ENCODE measurements at places on chromosomes 2 and 18.

DNA sequence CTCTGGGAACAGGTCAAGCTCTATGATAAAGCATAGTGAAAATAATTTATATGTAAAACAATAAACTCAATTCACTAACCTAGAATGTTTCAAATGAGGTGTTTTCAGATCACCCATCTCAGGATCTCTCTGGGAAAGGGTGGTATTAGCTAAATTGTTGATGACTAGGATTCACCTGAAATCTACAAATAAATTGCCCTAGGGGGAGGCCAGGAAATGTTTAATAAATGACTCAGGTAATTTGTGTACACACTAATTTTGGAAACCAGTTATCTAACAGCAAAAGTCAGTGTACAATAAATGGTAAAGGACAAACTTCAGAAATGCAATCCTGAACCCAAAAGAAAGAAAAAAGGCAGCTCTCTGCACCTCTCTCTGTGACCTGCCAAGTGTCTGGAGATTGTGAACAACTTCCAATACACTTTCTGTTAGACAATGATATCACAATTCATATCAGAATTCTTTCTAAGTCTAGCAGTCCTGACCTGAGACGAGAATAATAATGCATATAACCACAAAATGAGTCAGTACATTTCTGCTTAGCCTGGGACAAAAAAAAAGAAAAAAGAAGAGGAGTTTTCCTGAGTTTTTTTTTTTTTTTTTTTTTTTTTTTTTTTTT is 760.0 kb downstream of the EPHA4 start:
- no peak for DNase-seq

DNA sequence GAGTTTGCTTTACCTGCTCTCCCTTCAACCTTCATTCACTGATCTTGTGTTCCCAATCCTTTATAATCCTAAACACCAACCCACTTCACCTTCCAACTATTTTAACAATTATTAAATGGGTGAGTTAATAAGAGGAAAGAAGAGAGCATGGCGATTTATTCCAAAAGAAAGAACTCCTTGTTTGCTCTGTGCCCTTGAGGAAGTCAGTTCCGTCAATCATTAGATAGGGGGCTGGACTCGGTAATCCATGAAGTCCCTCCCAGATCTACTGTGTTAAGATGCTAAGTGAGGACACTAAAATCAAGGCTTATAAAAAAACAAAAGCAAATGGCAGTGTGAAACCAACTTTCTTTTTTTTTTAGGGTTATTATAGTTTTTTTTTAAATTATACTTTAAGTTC is 589.9 kb downstream of the XIRP2 start:
- DNase-seq = no peak

DNA sequence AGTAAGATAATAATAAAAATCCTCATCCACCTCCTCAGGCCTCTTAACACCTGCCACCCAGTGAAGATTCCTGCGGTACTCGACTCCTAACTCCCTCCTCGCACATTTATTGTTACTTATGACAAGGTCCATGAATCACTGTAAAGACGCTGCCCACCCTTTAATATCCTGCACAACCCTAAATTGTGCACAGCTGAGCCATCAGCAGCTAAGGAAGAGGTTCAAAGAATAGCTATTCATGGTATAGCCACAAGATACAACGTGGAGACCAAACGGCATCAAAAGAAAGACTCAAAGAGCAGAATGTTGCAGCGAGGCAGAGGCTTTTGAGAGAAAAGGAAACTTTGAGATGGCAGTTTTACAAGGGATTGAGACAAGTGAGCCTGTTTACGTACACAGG is 266.3 kb downstream of the SATB2 start:
- no peak for DNase-seq

GRCh38 chr2:162007447-162008040 is 66.5 kb downstream of the DPP4 start:
- DNase-seq = no peak

DNA sequence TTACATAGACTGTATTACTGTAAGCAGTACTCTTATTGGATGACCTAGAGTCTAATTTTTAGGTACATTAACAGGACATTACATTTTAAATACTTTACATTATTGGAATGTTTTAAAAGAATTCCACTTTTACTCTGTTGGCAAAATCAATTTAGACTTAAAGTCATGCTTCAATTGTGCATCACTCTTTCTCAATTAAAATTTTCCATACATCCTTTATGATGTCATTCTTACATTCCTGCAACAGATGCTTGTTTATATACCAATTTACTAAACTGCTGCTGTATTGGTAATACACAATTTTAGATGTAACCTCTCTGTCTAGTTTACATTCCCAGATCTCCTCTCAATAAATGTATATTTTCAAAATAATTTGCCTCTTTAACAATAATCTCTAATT is 440.1 kb downstream of the ZEB2 start:
- no peak for DNase-seq

DNA sequence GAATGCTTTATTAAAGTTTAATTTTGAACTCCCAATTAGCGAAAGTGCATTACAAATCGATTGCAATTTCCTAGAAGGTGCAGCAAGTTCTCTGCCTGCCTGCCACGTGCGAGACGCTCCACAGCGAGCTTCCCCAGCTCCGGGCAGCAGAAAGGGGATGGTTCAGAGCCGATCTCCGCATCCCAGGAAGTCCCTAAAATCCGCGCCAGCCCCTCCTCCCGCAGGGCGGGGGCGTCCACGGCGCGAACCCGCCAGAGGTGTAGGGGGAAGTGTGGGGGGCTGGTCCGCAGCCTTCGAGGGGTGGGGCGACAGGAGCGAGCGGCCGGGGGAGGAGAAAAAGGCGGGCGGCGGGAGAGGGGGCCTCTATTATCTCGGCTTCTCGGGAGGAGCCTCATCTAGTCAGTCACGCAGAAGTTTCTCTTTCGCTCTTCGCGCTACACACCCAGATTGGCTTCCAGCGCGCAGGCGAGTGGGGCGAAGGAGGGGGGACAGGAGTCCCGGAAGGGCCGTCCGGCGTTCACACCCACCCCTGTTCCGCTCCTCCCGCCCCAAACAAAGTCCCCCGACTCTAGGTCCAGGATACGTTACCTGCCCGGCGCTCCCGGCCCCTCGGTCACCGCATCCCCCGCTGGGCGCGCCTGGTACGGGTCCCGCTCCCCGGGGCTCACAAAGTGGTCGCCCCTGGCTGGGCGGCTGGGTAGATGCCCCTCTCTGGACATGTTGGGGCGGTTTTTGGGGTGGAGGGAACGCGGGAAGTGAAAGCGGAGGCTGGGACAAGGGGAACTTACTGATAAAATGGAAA is 9.1 kb upstream of the NR4A2 start:
- DNase-seq = peak; percentile 80

GRCh38 chr2:181859123-181859522 is 32.4 kb upstream of the ITPRID2 start:
- DNase-seq = no peak

- no peak for DNase-seq
Observed at GRCh38 chr2:163370169-163370886, 365.5 kb downstream of the FIGN start.

DNA sequence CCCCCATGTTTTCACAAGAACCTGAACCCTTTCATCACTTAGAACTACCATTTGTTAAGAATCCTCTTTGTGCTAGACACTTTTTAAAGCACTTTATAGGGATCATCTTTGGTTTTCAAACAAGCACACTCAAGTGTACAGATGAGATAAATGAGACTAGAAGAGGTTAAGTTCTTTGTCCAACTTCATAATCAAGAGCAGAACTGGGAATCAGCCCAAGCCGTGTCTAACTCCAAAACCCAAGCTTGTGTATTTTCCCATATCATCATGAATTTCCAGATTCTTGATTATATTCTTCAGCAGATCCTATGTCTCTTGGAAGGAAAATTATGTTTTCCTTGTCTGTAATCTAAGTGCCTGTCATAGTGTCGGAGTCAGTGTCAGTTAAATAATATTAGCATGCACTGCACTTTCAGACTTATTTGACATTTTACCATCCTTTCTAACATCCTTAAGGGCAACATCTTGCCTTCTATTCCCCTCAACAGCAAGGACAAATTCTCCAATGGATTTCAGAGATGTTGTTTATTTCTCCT is 123.0 kb upstream of the SETBP1 start:
- DNase-seq = no peak

- DNase-seq = peak; percentile 88
Observed at GRCh38 chr2:73828818-73829570, at the start of gene STAMBP. STAMBP (plus strand) TSS chr2:73828961; CDS start chr2:73830857, 1,896 bp downstream.

- no peak for DNase-seq
Observed at GRCh38 chr18:62771494-62772270, 56.3 kb downstream of the PHLPP1 start.

- DNase-seq = no peak
Observed at GRCh38 chr2:60070736-60071489, 482.5 kb downstream of the BCL11A start.

DNA sequence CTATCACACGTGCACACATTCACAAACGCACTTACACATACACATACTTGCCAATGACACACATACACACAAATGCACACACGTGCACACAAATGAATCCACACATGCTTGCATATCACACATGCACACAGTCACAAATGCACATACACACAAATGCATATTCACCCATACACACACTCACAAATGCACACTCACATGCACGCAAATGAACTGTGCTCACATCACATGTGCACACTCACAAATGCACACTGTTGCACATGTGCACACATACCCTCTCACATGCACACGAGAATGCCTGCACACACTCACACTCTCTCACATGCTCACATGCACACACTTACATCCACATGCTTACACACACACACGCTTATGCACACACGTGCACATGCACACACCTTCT is 368.1 kb downstream of the EIPR1 start:
- DNase-seq = no peak

DNA sequence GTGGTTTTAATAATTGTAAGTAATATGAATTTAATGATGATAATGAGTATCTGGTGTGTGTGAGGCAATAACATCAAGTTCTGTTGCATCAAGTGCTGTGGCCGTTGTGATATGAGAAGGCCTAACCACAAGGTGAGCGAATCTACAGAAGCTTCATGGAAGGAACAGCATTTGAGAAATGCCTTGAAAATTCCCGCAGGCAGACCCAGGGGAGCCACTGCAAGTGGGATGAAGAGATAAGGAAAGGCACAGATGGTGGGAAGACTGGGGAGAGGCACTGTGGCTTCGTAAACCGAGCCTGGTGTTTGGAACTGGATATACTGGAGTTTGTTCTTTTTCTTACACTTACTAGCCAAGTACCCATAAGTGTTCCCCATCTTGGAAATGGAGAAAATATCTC is 357.5 kb downstream of the PTPRM start:
- DNase-seq = no peak

- DNase-seq = no peak
Observed at GRCh38 chr2:105873721-105874120, 129.0 kb downstream of the NCK2 start.

DNA sequence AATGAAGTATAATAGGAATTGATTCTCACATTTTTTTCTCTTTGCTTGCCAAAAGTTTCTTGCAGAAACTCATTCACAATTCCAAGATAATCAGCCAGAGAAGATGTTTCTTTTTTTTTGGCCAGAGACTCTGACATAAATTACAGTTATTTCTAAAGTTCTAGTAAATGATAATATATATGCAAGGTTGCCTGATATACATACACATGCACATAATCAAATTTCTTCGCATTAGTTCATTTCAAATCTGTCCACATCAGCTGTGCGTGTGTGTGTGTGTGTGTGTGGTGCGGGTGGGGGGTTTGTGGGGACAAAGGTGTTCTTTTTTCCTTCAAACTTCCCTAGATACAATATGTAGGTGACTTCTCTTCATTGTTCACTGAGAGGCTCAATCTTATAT is 33.2 kb downstream of the OSGEPL1 start:
- DNase-seq = no peak

DNA sequence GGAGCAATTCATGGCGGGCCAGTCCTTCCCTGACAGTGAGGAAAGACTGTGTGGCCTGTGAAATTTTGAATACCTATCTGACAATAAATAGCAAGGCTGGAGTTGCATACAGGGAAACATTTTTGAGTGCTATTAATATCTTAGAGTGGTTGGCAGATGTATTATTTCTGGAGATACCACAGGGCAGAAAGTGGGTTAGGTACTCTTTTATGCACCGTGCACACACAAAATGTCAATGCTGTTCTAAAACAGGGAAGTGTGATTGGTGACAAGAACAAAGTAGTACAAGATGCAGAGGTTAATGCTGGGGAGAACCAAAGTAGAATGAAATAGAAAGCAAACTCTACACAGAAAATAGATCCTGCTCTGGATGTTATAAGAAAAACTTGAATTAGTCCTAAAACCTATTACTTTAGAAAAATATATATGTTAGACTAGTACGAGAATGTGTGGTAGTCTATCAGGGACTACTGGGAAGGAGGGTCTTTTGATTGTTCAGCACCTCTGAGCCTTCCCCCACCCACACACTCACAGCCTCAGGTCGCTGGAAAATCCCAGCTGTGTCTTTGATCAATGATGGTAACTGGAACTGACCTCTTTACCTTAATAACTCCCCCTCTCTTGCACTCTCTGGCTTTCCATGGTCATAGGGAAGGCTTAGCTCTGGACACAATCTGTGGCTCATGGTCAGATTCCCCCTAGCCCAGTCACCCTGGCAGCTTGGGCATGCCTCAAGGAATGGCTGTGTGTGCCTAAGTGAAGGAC is 58.2 kb downstream of the SERPINB8 start:
- no peak for DNase-seq

DNA sequence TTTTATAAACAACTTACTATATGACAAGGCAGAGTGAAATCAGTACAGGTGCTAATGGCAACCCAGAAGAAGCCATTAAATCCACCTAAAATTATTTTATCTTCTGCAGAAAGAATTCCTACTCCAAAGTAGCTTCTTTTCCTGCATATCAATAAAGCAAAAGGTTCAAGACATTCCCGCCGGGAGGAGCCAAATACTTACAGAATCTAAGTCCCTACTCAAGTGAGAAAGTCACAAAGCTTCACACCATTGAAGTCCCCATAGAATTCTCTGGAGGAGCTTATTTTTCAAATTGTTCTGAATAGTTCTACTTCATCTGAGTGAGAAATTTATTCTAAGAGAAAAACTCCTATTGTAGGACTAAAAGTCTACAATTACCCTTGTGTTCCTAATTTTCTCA is 233.7 kb upstream of the HNRNPA3 start:
- no peak for DNase-seq

DNA sequence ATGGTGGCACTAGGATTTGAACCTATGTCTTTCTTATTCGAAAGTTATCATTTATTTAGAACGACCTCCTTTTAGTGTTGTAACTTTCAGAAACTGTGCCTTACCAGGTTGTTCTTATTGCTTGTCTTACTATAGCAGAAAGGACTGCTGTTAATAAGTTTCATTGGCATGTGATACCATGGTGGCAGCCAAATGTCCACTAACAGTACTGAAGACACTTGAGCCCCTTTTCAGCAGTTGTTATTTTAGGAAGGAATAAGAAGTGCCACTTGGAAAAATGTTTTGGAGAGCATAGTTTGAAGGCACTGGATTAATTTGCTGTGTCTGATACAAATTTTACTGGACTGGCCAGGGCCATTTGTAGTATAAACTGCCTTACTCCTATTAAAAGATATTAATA is 37.7 kb downstream of the CEP192 start:
- no peak for DNase-seq

- no peak for DNase-seq
Observed at GRCh38 chr2:162490052-162490717, 146.3 kb downstream of the GCA start.

GRCh38 chr18:27363872-27364271 is 178.8 kb upstream of the CHST9 start:
- no peak for DNase-seq

All from T follicular helper cell (primary cell).